ENCODE measurements at places on chromosomes 1 and 21.

DNA sequence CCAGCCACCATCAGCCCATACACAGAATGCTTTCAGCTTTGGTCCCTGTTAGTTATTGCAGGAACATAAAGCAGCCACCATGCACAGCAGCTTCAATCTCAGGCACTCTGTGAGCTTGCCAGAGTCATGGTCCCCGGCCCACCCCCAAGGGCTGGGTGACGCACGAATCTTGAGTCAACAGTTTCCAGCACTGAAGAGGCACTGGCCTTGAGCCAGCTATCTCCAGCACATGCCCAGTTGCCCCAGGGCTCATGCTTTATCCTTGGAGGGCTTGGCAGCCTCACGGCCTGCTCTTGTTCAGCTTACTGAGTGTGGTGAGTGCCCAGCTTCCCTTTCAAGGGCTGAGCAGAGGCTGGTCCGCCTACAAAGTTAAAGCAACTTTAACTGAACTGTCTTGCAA, 200.7 kb upstream of the RAB4A start:
- DNase-seq, result peak; percentile 74

- no peak for DNase-seq
Observed at GRCh38 chr21:44064852-44065403, 42.3 kb upstream of the PWP2 start.

DNA sequence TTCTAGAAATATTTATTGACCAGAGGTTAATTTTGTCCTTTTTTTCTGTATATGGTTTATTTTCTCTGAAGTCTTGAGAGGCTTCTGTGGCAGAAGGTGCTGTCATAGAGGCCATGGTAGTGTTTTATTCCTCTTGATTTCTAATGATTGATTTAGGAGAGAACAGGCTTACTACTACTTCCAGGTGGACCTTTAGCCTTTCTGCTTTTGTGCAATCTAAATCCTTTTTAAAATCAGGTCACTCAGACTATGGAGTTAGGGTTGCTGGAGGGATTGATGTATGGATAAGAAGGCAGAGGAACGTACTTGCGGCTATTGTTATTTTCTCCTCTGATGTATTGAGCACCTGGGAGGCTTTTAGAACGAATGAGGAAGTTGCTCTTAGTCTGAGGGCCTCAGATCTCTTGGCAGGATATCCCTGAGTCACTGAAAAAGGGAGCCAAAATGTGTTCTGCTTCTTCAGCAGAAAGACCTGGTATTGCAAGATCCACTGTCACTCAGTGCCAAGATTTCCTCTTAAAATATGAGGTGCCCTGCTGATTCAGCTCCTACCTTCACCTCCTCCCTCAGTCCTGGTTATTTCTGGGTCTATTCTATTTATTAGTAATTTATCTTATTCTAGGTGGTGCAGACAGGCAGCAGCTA, 277.4 kb downstream of the ZNF648 start:
- no peak for DNase-seq

DNA sequence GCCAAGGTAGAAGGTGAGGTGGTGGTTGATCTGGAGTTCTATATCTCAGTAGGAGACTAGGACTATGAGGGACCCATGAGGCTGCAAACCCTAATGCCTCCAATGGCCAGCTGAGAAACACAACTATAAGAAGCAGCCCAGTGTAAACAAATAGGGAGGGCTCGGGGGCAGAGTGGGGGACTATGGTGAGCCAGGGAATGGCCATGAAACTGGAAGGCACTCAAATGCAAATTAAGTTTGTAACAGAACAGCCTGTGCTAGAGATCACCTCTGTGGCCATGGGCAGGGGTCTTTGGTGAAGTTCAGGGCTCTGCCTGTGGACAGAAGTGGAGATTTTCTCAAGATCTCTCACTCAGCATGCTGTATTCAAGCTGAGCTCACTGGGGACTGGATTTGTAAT, 187.1 kb downstream of the GRIK3 start:
- DNase-seq, result no peak

GRCh38 chr21:27569091-27569490, 602.2 kb upstream of the ADAMTS5 start:
- no peak for DNase-seq

DNA sequence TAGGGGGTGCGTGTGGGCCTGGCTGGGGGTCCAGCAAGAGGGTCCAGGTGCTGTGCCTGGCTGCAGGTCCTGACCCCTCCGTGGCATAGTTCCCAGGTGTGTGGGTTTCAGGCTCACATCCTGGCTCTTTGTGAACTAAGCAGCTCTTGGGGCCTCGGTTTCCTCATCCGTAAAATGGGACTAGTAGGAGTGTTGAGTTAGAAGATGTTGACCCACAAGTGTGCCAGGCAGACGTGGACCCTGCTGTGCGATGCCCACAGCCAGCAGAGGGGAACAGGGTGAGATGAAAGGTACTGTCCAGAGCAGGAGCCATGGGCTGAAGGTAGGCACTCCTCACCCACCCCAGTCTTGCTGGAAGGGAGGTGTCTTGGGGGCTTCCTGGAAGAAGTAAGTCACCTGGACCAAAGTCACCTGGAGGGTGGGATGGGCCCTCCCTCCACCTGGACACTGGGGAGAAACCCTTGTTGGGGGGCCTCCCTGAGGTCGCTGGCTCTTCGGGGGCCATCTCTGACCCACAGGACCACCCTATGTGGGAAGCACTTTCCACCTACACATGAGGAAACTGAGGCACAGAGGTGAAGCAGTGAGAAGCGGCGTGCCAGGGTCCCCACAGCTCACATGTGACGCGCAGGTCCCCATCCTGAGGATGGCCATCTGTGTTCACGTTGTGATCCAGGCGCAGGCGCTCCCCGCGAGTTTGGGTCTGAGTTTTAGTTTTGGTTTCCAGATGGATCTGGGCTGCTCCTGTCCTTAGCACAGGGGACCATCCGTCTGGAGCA, 1.4 kb downstream of the ARHGEF16 start:
- DNase-seq, result no peak

DNA sequence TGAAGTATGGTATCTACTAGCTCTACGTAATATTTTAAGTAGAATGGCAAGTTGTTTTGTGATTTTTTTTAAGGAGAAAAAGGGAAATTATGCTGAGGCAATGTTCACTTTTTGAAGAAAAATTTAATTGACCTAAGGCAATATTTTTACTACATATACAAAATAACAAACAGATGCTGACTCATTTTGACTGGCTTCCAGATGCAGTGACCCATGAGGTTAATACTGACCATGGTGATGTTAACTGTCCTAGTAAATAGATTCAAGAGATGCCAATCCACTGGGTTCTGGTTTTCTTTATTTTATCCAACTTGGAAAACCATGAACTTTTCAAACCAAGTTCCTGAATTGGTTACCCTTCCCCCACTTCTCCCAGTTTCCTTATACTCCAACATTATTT, 154.9 kb downstream of the CRB1 start:
- DNase-seq, result peak; percentile 11

GRCh38 chr1:25874635-25875153, 814 bp downstream of the PAQR7 start:
- no peak for DNase-seq

- no peak for DNase-seq
Observed at GRCh38 chr1:21034725-21035628, 141.7 kb downstream of the EIF4G3 start.

DNA sequence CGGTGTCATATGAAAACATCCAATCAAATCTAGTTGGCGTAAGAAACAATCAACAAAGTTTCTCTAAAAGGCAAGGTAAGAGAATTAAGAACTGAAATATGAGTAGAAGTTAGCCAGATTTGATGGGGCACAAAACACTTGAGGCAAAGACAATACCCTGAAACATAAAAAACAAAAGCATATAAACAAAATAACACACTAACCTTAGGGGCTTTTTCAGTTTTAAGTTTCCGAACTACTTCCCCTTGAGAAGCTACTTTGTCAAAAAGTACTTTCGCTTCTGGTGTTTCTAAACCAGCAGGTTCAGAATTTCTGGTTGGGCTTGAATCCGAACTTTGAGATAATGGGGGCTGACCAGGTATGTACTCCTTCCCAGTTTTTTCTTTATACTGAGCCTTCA, 57.9 kb downstream of the EPRS1 start:
- no peak for DNase-seq

GRCh38 chr1:229410692-229411433, 23.0 kb downstream of the ACTA1 start:
- peak; percentile 69 for DNase-seq

GRCh38 chr1:200659269-200659668, 10.4 kb downstream of the DDX59 start:
- peak; percentile 10 for DNase-seq

DNA sequence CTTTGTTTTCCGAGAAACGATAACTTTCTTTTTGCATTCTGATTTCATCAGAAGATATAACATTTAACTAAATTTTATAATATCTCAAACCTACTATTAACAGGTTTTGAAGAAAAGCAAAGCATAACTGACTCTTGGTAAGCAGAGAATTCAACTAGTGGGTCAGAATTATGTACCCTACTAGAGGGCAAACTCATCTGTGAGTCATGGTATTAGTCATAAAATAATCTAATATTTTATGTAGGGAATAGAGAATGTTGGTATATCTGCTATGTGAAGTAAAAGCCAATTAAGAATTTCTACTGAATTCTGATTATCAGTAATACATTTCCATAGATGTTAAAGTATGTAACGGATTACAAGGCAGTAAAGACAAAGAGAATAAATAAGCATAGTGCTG, 56.8 kb downstream of the USP1 start:
- DNase-seq, result no peak

- no peak for DNase-seq
Observed at GRCh38 chr1:22751124-22751531, 40.5 kb downstream of the EPHB2 start.

DNA sequence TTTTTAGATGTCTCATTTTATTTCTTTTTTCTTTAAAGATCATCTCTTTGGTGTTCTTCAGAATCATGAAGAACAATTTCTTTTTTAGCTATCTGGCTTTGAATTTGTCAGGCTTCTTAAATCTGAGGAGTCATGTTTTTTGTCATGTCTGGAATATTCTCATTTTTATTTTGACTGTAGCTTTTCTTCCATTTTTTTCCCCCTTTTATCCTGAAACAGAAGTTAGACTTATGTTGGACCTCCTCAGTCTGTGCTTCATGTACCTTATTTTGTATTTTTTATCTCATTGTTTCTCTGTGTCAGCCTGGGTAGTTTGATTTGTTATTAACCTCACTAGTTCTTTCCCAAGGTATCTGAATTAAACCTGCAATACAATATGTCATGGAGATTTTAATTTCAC, 319.2 kb upstream of the ADGRL4 start:
- DNase-seq, result no peak

GRCh38 chr1:79295967-79296366, 289.4 kb upstream of the ADGRL4 start:
- no peak for DNase-seq

- DNase-seq, result peak; percentile 62
Observed at GRCh38 chr1:176789571-176790090, 326.7 kb downstream of the PAPPA2 start.

DNA sequence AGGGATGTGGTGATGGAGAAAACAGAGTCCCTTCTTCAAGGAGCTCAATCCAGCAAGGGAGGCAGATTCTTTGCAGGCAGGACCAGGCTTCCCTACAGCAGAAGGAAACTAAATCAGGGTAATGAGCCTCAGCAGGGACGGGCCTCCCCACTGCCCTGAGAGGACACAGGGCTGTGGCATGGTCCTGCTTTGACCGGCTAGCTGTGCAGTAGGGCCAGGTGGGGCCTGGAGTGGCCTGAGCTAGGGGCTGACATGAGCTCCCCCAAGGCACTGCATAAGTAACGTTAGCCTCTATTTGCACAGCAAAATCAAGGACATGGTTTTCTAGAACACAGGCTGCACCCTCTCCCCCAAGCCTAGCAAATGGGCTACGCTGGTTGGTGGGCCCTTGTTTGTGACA, 162.9 kb downstream of the RYR2 start:
- no peak for DNase-seq

GRCh38 chr1:63742526-63742925, 31.3 kb upstream of the ROR1 start:
- DNase-seq, result no peak

GRCh38 chr1:109040989-109041620, 797 bp downstream of the WDR47 start:
- peak; percentile 12 for DNase-seq

DNA sequence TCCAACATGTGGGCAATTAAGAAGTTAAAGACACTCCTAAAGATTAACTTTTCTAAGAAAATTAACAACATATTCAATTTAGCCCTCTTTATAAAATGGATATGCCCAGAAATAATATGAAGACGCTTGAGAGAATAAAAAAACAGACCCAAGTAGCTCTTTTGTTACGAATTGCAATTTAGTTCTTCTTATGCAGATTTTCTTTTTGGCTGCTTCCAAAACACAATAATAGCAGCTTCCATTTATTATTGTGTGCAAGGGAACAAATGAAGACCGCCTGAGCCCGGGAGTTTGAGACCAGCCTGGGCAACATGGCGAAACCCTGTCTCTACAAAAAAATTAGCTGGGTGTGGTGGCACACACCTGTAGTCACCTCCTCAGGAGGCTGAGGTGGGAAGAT, 50.4 kb upstream of the BCL10 start:
- DNase-seq, result no peak

DNA sequence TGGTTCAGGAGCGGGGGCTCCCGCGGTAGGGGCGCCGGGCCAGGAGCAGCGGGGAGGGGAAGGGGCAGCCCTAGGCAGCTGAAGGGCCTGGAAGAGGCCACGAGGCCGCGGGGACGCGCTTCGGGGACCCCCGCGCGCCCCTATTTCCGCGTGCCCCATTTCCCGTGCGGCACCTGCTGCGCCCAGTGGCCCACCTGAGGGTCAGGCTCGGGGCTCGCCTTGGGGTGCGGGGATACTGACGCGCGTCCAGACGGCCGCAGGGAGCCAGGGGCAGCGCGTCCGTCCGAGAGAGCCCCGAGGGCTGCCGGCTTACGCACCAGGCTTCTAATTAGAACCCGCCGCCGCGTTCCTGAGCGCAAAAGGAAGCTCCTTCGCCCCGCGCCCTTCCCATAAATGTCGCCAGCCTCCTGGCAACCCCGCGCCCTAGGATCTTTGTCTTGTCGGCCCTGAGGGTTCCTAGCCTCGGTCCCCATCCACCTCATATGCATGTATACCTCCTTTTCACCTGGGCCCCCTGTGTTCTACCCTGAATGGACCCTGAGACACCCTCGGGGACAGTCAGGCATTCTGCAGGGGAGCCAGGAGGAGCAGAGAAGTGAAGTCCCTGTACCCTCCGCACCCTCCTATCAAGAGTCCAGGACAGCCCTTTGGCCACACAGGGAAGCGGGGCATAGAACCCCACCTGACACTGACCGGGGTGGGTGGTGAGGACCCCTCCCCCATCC, 1.8 kb downstream of the WNT3A start:
- peak; percentile 2 for DNase-seq

GRCh38 chr1:100298512-100298911, 32.5 kb downstream of the RTCA start:
- no peak for DNase-seq

Measured in AG08395 (cell line).